Stimulated activated CD8-positive, alpha-beta memory T cell treated with anti-CD3 and anti-CD28 coated beads, Interleukin-15, amount 100 ng/mL, for 24 hours (primary cell): ENCODE measurements at places on chromosomes 7 and 10.

- no peak for DNase-seq
These were observed 28.2 kb upstream of the ZCCHC24 start for GRCh38 chr10:79473496-79474095.

DNA sequence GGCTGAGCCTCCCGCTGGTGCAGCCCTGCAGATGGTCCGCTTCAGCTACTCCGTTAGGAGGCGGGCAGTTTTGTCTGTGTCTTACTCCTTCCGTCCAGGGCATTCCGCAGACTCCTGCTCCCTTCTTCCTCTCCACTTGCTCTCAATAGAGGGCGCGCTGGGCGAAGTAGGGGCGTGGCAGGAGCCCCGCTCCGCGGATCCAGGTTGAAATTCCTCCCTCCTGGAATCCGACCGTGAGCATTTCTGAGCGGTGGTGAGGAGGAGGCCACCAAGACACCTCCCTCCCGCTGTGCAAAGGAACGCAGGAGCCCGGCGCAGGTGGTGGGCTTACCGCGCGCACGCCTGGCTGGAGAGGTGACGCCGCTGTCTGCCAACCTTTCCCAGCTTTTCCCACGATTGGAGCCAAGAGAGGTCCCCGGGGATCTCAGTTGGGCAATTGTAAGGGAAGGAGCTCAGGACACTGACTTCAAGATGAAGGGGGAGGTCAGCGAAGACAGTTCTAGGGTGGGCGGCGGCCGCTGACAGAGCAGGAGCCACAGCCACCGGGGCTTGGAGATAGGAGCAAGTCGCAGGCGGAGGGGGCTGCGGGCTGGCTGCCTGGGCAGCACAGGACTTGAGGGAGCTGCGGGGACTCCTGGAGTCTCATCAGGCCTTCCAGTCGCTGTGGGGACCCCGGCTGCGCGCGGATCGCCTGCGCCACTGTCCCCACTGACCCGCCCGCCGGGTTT is 1011.3 kb downstream of the XPNPEP1 start:
- no peak for DNase-seq

DNA sequence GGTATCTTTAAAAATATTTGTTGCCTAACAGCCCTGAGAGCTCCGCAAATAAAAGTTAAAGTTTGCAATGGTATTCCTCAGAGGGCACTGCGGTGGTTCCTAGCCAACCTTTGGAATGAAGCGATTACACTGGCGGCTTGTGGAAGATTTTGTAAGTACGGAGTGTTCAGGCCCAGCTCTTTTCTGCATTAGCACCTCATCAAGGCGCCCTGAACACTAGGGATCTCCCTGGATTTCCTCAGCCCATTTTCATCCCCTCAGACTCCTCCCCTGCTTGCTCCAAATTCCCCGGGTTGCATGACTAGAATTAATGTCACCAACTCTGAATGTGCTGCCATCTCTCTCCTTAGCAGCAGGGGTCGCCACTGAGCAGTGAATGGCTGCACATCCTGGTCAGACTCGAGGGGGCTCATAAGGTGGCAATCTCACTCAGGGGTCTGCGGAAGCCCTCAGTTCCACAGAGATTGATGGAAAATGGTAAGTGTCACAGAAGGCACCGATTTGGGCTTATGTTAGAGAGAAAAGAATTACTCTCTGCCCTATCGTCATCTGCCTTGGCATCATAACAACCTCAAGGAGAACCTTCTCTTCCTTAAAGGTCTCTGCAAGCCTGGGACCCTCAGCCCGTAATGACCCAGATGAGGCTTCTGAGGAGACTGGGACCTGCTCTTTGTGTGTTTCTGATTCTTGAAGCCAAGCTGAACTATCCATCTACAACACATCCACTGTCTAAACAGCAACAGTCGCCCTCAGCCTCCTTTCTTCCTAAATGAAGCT is 262.8 kb upstream of the AOAH start:
- DNase-seq = peak; percentile 44

GRCh38 chr10:43120929-43121314 is 17.3 kb upstream of the CSGALNACT2 start:
- DNase-seq = no peak

DNA sequence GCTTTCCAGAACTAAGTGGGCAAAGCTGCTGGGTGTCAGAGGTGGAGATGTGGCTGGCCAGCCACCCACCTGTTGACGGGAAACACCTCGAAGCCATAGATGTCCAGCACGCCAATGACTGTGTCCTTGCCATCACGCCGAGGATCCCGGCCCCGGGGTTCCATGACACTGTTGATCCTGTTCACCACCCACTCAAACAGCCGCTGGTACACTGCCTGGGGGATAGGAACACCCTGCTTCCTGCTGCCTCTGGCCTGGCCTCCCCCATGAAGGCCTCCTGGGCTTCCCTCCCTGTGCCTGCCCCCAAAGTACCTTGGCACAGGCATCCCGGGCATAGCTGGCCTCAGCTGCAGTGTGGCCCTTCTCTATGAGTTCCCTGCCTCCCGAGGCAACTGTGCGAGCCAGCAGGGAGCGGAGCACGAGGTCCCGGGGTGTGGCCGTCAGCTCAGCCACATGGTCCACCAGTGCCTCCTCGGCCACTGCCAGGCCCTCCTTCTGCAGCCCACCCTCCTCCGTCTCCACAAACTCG is 8.2 kb downstream of the MYO1G start:
- DNase-seq = no peak

DNA sequence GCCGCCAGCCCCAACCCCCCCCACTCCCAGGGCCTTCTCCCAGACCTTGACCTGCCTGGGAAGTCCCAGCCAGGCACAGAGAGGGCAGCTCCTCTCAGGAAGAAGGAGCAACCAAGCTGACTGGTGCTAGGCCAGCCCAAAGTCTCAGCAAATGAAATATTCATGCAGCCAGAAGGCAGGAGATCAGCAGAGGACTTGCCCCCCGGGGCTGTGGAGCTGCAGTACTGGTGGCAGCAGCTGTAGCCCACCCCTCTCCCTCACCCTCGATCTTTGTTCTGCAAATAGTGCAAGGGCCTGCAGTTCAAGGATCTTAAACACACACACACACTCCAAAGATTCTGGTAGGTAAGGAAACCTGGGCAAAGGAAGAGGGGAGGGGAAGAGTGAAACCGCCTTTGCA is 3.5 kb upstream of the SRRM3 start:
- no peak for DNase-seq

DNA sequence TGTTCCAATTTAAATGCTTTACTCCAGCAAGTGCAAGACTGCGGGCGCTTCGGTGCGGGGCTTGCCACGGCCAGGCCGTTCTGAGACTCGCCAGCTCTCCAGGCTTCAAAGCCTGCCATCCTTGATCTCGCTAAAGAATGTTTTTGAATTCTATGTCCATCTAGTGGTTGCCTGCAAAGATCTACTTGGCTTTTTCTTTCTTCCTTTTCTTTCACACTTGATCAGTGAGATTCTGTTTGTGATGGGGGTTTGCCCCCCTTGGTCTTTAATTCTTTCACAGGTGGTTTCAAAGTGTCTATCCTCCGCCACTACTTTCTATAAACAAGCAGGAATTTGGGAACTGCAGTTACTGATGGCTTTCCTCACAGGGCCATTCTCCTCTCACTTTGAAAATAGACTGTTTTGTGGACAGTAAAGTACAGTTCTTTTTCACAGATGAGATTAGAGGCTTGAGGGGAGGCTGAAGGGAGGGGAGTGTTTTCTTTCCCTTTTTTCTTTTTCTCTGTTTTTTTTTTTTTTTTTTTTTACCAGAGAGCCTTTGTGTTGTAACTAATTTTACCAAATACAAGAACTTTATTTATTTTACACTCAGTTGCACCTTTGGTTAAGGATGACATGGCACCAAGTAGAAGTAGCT is 15.2 kb upstream of the FBXW4 start:
- no peak for DNase-seq

DNA sequence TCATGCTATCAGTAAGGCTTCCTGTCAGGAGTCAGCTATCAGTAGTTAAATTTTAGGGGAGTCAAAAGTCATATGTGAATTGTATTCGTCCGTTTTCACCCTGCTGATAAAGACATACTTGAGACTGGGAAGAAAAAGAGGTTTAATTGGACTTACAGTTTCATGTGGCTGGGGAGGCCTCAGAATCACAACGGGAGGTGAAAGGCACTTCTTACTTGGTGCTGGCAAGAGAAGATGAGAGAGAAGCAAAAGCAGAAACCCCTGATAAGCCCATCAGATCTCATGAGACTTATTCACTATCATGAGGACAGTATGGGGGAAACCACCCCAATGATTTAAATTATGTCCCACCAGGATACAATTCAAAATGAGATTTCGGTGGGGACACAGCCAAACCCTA is 47.1 kb downstream of the KLF6 start:
- no peak for DNase-seq

- no peak for DNase-seq
These were observed 52.6 kb downstream of the RASGEF1A start for GRCh38 chr10:43214071-43214955.

- DNase-seq = no peak
These were observed 37.8 kb downstream of the HHEX start for GRCh38 chr10:92727550-92727949.

DNA sequence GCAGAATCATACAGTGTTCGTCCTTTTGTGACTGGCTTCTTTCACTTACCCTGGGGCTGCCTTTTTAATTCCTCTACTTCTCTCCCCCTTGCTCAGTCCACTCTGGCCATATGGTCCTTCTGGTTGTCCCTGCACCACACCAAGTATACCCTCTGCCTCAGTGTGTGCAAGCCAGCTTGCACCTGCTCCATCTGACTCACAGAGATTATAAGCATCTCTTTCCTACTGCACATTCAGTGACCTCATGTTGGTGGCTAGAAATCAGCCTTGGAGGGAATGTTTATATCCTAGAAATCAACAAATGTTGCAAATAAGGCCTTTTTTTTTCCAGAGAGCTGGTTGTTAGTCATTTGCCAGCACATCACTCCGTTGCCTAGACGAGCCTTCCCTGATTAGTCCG is 67.5 kb upstream of the C10orf90 start:
- no peak for DNase-seq

DNA sequence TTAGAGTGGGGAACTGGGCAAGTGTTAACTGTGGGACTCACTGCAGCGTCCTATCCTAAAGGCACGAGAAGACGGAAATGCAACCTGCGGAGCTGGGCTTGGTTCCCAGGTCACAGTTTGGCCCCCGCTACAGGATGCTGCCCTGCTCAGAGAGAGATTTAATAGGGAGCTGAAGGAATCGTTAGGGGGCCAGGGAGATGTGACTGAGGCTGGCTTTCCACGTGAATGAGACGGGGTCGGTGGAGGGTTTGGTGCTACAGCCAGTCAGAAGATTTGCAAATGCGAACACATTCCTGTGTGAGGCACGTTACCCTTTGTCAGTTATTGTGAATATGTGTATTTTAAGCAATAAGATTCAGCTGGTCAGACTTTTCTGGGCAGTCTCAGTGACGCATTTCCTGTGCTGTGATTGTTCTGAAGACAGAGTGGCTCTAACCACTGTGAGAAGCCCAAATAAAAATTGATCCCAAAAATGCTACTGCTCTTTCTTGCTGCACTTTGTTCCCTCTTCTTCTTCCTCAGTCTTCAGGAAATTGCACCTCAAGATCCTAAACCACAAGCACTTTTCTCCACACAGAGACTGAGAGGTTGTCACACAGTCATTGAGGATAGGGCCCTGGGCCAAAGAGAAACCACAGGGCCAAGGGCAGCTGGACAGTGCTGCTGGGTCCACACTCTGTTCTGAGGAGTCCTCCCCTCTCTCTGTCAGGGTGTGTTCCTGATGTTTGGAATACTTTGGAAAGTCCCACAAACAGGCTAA is 21.2 kb downstream of the CYP17A1 start:
- no peak for DNase-seq

DNA sequence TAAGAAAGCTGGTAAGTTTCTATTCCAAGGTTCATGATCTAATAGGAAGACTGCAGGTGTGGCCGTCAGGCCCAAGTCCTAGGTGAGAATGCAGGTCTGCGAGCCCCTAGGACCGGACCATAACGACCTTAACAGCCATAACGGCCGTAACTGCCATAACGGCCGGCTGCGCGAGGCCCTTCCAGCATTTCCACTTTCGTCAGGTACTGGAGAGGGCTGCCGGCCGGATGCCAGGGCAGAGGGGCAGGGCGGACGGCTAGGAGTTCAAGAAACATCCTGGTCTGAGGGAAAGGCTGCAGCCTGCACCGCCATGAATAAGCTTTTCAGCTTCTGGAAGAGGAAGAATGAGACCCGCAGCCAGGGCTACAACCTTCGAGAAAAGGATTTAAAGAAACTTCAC is at the start of gene ANKRD7:
Gene ANKRD7, plus strand, starts transcription at position 184 of the 400 bp plus-strand sequence. Its CDS starts 127 bp downstream, at position 311.
- no peak for DNase-seq
